ENCODE measurements at places on chromosomes 16 and 17.

- no peak for DNase-seq
Observed at GRCh38 chr16:87575027-87575804, 27.1 kb upstream of the JPH3 start.

- DNase-seq = no peak
Observed at GRCh38 chr17:75603123-75603522, 15.5 kb downstream of the MYO15B start.

DNA sequence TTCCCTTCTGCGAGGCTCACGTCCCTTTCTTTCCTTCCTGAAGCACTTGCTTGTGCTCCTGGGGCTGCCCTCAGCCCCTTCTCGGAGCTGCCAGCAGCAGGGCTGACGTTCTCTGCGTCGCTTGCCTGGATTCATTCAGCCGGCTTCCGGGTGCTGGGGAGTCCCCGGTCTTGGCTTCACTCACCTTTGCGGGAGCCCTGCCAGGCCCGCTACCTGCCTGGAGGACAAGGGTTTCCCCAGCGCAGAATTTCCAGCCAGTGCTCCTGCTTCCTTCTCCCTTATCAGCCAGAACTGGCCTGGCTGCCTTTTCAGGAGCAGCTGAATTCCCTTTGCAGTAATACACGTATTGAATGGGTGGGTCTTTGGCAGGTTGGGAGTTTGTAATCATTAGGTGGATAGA is 22.1 kb upstream of the IL17C start:
- DNase-seq = no peak

DNA sequence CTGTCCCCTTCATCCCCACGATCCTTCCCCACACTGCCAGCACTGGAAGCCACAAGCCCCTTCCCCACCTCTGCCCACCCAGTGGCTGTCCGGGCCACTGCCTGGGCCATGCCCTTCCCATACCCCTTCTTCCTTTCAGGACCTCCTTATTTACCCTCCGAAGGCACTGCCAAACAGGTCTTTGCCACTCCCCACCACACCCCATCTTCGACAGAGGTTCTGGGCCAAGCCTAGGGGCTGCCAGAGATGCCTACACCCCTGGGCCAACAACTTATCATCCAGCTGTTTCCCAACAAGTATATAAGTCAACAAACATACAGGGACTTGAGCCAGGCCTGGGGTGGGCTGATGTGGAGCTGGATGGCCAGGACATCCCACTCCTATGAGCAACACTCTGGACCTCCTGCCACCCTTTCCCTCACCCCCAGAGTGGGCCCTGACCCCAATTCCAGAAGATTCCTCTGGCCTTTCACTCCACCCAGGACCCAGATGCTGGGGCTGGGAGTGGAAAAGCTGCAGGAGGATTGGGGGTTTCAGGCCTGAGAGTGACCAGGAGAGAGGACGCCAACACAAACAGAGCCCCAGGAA is 1.5 kb upstream of the PPP1R1B start:
- DNase-seq = no peak

GRCh38 chr16:27852116-27852515 is 211.4 kb downstream of the GSG1L start:
- DNase-seq = no peak

- DNase-seq = no peak
Observed at GRCh38 chr16:30120340-30121105, 2.5 kb downstream of the MAPK3 start.

- no peak for DNase-seq
Observed at GRCh38 chr17:19753051-19753509, 5.0 kb upstream of the ALDH3A1 start.
